CD4-positive, alpha-beta T cell treated with Interleukin-4 for 1 hour (primary cell): ENCODE measurements at places on chromosomes 6 and 20.

- no peak for DNase-seq
Measured at GRCh38 chr20:3690413-3690812, 8.6 kb upstream of the ADAM33 start.

DNA sequence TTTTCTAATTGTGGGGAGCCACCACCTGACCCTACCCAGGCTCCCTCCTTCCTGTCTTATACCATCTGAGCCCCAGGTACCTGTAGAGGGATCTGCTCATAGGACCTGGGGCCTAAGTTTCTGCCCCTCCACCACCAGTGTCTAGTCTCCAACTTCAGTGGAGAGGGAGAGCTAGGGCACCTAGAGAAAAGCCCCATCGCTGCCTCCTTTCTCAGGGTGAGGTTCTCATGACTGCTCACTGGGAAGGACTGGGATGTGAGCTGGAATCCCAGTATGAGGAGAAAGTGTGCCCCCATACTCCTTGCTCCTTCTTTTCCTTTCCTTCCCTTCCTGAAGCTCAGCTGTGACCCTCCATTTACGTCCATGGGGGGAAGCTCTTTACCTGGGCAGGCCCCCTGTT, 231.6 kb downstream of the LRFN2 start:
- DNase-seq: no peak

- DNase-seq: no peak
Measured at GRCh38 chr6:32182555-32182981, 1.5 kb downstream of the AGER start.

GRCh38 chr20:52777171-52777570, 195.0 kb upstream of the TSHZ2 start:
- no peak for DNase-seq

DNA sequence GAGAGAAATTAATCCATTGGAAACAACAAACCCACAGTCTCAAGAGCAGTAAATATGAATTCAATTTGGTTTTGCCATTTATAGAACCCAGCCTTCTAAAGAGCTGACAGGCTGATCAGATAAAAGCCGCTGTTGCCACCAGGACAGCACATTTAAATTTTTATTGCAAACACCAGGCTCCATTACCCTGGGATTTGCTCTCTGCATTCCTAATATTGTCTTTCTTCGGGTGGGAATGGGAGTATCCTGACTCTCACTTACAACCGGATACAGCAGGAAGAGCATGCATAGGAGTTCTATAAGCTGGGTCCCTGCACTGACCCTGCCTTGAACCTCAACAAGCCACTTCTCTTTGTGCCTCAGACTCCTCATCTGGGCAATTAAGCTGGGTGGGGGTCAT, 142.9 kb downstream of the LRFN2 start:
- no peak for DNase-seq

- no peak for DNase-seq
Measured at GRCh38 chr6:37735722-37736121, 38.0 kb upstream of the MDGA1 start.

DNA sequence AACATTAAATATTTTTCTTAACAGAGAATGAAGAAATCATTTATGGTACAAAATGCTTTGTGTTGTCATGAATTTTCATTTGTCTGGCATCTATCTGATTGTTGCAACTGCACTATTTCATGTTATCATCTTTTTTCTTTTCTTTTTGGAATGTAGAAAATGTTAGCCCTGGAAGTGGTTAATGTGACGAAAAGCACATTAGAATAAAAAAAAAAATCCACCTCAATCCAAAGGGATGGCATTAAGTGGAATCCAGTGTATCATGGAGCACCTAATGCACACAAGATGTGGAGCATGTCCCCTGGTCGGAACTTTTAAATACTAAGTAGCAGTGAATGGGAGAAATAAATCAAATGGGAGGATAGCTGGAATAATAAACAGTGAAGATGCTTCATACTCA, 172.9 kb upstream of the MCHR2 start:
- DNase-seq: no peak

DNA sequence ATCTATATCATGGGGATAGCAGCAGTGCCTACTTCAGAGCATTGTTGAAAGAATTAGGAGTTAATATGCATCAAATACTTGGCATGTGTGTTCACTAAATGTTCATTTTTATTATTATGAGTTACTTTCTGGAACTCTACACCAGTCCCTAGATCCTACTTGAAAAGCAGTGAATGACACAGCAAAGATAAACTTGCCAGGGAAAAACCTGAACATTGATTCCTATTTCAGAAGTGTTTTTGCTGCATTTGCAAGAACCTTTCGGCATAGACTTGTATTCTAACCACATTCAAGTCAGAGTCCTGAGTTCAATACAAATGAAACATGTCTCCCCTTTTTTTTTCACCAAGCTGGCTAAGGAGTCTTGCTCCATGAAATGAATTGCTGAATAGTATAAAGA, 187.4 kb upstream of the TAB2 start:
- DNase-seq: no peak

DNA sequence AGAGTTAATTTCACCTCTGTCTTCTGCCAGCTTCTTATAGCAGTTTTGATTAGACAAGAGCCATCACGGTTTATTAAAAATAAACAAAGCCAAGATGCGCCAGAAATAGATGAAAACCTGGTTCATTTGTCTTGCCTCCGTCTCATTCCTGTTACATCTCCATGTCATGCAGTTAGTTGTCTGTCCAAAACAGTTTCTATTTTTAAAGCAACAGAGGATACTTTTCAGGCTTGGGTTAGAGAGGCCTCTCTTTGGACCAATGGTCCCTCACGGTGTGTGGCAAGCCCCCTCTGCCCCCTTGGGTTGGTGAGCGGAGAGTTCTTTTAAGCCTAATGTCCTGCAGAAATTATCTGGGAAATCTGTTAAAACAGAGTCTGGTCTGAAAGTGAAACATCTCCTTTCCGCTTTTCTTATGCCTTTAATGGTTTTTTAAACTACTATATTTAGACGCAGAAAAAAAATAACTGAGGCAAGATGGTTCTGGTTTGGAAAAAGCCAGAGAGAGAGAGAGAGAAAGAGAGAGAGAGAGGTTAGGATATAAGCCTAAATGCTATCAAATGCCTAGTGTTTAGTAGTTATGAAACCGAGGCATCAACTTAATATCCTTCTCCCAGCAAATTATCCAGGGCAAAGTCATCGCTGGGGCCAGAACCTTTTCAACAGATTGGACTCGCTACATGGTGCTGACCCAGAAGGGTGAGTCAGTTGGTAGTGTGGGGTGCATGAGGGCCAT, 64.5 kb downstream of the ZDHHC14 start:
- no peak for DNase-seq

DNA sequence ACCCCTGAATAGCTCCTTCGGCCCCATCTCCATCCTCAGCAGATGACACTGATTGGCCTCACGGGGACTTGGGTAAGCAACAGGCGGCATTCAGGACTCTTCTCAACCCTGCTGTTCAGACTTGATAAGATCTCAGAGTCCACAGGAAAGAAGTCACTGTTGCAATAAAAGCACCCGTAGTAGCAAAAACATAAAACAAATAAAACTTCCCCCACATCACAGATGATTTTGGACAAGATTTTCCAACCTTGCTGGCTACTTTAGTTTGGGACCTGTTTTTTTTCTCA, 17.1 kb upstream of the C20orf144 start:
- no peak for DNase-seq

GRCh38 chr6:100379386-100379785, 85.3 kb downstream of the SIM1 start:
- no peak for DNase-seq

- DNase-seq: peak; percentile 83
Measured at GRCh38 chr6:36290668-36291620, 21.1 kb downstream of the PNPLA1 start.

DNA sequence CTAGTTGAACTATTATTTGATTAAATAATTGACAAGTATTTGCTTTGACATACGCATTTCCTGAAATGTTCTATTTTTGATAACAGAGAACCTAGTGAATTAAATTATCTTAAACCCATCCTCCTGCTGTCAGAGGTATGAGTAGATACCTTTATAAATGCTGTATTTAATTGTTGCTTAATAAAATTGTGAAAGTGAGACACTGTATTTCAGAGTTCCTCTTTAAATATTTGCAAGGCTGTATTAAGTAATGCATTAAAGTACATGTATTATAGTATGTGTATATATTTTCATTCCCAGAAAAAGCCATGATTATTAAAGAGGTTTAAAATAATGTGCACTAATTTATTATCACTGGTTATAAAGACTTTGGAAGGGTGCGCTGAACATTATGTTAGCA, 483.8 kb downstream of the TFAP2B start:
- no peak for DNase-seq

GRCh38 chr6:14068133-14068532, 49.4 kb upstream of the CD83 start:
- no peak for DNase-seq

DNA sequence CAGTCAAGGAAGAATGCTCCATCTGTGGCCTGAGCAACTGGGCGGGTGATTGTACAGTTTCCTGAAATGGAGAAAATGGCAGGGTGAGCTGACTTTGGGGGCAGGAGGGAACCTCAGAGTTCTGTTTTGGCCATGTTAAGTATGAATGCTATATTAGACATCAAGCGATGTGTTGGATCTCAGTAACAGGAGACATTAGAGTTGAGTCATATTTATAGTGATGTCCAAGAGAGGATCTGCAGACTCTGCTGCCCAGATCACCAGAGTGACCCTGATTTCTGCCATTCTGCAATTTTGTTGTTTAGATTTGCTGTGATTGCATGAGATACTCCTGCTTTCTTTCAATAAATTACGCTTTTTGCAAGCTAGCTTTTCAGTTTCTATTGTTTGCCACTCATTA, 131.4 kb upstream of the ENPP5 start:
- no peak for DNase-seq

GRCh38 chr6:137412562-137412961, 81.6 kb downstream of the OLIG3 start:
- DNase-seq: no peak

GRCh38 chr6:119077643-119078375, 655 bp downstream of the FAM184A start:
- DNase-seq: peak; percentile 57

GRCh38 chr6:118963003-118963402, 28.0 kb upstream of the MCM9 start:
- DNase-seq: no peak

DNA sequence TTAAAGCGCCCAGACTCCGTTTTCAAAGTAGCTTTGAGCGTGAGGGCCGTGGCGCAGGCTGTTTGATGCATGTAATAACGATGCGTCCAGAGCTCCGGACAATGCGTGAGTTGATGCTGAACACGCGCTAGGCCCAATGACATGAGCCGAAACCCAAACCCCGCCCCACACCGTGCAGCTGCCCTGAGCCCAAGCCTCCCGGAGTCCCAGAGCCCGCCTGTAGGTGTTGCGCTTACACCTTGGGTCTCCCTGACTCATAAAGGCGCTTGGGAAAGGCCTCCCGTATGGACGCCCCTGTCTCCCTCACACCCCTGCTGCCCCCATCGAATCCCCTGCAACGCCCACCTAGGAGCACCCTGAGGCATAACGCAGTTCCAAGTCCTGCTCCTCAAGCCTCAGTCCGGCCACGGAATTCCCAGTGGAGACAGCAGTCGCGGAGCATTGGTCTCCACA, 87.6 kb downstream of the ERMARD start:
- DNase-seq: no peak

DNA sequence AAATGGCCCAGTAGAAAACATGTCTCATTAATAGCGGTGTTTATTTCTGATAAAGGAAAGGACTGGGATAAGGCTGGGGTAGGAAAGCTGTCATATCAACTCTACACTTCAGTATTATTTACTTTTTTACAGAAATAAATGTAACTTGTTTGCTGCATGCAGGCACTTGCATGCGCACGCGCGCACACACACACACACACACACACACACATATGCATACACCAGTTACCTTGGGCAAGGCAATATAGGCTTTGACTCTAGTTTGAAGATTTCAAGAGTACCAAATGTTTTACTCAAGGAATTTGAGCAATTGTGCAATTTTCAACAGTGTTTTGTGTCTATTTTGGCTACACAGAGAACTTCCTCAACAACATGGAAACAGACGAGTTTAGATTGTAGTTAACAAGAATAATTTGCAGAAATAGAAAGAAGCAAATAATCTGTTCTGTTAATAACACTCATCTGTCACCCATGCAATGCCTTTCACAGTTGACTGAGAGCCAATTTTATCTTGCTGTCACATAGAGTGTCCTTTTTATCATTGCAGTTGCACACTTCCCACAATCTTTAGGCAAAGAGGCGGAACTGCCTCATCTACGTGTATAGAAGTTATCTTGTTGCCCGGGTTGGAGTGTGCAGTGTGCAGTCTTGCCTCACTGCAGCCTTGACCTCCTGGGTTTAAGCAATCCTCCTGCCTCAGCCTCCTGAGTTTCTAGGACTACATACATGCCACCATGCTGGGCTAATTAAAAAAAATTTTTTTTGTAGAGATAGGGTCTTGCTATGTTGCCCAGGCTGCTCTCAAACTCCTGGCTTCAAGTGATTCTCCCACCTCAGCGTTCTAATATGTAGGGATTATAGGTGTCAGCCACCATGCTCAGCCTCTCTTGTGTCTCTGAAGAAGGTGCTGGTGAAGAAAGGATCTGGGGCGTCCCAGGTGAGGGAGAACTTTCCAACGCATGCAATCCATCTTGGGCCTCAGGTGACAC, 74.8 kb upstream of the SHLD1 start:
- DNase-seq: peak; percentile 10

- DNase-seq: no peak
Measured at GRCh38 chr20:6421321-6422248, 298.8 kb upstream of the FERMT1 start.

DNA sequence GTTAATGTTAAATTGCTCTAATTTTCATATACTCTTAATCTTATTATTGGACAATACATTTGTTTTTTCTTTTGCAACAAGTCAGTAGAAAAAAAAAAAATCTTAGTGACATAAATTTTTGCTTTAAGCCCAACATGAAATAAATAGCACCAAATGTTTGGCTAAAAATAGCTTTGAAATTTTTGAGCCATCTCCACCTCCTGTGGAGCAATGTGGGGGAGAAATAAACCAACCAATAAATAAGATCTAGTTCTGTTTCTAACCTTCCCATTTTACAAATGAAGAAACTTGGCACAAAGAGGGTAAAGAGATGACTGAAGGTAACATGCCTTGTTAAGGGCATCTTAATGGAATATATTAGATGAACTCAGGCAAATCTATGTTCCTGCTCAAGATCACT, 91.4 kb downstream of the PRKN start:
- DNase-seq: no peak

DNA sequence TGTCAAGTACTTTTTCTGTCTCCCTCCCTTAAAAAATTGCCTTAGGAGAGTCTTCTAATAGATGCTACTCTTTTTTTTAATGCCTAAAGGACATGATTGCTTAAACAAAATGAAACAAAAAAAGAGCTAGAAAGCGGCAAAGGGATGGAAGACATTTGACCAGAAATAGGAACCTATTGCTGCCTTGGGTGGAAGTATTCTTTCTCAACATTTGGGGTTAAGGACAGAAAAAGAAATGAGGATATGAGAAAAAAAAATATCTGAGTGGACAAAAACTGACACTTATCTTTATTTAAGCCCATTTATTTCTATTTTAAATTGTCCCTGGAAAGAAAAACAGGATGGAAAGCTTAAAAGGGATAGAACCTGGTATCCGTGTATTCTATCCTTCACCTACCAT, 664.9 kb upstream of the CITED2 start:
- no peak for DNase-seq
